Psoas muscle (tissue), 8 donors: ENCODE measurements at places on chromosomes 5 and 9. TPM values are rescaled to one million over a fixed set of nuclear protein-coding genes. Genes with fewer than 3 reads are reported as not detected.

CA9 gene
- total RNA-seq = not detected

TRIM32 gene
- total RNA-seq = 15.3 TPM

DNA sequence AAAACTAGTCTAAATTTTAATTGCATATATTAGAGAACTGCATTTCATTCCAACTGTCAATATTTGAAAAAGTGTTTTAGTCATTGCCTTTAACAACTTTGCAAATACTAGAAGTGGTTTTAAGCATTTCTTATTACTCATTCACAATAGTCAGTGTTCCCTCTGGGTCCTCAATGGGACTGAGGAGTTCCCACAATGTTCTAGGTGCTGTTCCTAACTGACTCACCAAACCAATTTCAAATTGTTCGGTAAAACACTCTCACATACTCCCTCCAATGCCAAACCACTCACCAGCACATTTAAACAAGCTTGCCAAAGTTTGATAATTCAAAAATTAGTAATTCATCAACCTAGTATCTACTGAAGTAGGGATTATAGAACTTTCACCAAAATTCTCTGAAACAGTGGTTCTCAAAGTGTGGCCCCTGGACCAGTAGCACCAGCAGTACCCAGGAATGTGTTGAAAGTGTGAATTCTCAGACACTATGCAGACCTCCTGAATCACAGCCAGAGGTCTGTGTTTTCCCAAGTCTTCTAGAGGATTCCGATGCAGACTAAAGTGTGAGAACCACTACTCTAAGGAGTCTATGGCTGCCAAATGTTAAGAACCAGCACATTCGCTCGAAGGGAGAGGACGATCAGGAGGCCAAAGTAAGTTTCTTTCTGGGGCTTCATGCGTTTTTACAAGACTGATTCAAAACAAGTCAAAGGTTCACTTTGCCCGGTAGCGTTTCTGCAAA lies 72.8 kb downstream of the APBA1 start:
- DNase-seq = no peak

- DNase-seq = no peak
These were observed 277.9 kb upstream of the MSX2 start for GRCh38 chr5:174446446-174446845.

GRCh38 chr5:50965654-50966375 lies 299.4 kb downstream of the PARP8 start:
- no peak for DNase-seq
